ENCODE measurements at places on chromosomes 7 and 10.
A peak's percentile ranks its signal among the peaks of the same experiment; 100 is the strongest.

- DNase-seq = no peak
Measured at GRCh38 chr10:34648919-34649318, 166.2 kb downstream of the PARD3 start.

DNA sequence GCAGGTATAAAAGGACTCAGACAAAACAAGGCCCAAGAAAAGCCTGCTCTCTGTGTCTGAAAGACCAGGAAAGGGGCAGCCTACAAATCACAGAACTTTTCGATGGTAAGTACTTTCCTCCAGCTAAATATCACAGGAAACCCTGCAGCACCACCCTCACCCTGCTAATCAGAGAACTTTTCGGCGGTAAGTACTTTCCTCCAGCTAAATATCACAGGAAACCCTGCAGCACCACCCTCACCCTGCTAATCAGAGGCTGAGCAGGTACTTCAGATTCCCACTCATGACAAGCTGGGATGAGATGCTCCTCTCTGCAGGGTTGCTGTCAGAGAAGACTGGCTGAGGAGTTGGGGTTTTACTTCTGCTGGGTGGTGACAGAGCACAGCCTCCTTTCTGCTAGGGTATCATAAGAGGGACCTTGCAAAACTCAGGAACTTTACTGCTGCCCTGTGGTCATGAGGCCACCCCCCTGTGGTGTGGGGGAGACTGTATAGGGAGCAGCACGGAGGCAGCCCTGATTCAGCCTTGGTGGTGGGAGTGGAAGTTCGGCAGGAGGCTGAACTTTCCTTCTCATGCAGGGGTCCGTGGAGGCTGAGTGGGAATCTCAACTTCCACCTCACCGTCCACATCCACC, 7.2 kb downstream of the WDR37 start:
- DNase-seq = no peak

- no peak for DNase-seq
Measured at GRCh38 chr7:141333459-141333858, 217.8 kb upstream of the AGK start.

DNA sequence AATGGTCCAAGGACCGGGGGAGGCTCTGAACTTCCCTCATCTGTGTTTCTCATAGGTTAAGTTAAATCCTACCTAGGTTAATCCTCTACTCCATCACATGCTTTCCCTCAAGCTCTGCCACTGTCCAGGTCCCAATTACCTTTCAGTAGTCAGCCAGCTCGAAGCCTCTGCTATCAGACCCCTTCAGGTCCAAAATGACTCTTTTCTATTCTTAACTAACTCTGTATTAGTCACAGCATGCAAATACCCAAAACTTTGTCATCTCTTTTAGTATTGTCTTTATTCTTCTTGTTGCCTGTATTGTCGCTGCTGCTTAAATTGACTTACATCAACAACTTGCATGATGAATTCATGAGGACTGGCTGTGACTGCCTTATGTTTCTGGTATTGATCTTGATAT, 15.3 kb downstream of the PPP1R17 start:
- DNase-seq = no peak

DNA sequence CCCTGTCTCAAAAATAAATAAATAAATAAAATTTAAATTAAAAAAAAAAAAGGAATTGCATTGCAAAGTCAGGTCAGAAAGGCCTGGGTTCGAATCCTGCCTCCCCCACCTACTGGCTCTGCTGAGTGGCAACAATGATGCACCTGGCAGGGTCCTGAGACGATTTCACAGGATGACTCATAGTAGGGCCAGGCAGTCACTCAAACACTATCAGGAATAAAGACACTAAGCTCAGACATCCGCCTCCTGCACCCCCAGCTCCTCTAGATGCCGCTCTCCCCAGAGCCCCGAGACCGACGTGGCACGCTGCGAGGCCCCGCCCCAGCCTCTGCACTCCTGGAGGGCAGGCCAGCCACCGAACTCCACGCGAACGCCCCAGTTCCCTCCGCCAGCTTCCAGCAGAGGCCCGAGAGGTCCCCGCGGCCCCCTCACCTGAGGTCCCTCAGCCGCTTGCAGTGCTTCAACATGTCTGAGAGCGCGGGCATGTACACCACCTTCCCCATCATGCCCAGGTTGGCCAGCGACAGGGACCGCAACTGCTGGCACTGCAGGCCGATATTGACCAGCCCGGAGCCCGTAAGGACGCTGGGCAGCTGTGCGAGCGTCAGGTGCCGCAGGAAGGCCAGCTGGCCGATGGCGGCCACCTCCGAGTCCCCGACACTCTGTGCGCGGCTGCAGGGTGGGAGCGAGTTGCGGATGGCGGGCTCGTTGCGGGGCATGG, 76.6 kb upstream of the TNRC18 start:
- DNase-seq = no peak

GRCh38 chr7:140722254-140722653, 25.7 kb downstream of the NDUFB2 start:
- DNase-seq = no peak

DNA sequence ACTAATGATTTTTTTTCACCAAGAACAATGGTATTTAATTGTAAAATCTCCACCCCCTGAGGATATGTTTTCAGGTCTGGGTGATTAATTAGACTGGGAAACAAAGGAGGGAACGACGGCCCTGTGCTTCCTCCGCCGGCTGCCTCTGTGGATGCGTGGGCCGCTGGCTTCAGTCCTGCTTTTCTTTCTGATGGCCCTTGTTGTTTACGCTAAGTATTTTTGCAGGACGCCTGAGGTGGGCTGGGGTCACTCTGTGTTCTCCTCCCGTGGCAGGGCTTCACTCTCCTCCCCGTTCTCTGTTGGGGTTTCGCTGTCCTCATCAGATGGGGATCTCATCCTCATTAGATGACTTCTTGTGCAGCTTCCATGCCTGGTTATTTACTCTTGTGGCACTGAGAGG, 5.2 kb upstream of the ACBD5 start:
- no peak for DNase-seq

GRCh38 chr10:28411648-28412047, 108.8 kb upstream of the MPP7 start:
- no peak for DNase-seq

DNA sequence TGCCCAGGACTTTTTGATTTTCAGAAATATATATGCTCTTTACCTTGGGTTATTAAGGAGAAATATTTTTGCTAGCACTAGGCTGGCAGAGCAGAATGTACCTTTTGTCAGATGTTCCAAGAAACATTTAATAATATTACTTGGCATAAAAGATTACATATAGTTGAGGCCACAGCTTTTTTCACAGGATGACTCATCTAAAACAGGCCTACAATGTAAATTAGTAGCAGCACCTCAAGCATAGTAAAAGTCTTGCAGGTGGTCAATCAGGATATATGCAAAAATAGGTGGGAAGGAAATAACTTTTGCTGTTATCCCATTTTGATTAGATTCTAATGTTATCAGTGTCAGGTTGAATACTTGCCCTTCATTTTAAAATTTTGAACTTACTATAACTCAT, 14.9 kb upstream of the ITGB1 start:
- no peak for DNase-seq

DNA sequence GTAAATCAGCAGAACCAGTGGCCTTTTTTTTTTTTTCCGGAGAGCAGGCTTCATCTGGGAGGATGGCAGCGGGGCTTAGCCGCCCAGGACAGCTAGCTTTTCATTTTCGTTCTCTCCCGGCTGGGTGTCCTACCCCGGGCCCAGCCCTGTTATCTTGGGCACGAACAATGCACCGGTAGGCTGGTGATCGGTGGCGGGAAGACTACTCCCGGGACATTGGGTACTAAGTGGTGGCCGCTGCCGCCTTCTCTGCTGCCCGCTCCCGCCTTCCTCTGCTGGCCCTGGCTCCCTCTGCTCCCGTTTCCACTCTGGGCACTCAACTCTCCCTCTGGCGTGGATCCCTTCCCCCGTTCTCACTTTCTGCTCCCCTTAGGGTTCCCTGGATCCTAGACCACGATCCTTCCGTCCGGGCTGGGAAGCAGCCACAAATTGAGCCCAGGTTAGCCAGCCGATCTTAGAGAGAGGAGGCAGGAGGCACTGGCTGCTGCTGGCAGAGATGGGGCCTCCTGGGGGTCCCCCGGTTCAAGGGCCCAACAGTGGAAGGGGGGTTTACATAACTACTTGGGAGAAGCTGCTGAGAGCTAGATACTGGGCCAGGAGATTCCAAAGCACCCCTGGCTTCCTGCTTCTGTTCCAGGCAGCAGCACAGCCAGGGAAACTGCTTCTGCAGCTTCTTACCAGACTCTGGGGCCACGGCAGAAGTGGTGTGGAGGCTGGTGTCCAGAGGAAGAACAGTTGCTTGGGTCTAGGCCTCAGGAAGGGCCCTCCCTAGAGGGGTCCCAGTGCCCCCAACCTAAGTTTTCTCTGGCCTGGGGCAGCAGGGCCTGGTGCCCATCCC, 1.8 kb downstream of the TLX1 start:
- no peak for DNase-seq

DNA sequence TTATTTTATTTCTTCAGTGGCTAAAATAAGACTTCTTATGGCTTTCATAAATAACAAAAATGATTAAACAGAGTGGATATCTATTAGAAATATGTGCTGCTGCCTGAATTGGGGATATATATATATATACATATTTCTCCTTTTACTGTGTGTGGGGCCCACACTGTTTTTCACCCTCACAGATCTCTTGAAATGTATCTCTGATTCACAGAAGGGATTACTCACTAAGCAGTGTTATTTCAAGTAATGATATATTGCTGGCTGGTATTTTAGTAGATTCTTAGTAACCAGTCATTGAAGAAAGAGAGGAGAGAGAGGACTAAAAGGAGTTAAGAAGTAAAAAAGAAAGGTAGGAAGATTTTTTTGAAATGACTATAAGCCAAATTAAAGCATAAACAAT, 308.6 kb upstream of the NRP1 start:
- DNase-seq = no peak

DNA sequence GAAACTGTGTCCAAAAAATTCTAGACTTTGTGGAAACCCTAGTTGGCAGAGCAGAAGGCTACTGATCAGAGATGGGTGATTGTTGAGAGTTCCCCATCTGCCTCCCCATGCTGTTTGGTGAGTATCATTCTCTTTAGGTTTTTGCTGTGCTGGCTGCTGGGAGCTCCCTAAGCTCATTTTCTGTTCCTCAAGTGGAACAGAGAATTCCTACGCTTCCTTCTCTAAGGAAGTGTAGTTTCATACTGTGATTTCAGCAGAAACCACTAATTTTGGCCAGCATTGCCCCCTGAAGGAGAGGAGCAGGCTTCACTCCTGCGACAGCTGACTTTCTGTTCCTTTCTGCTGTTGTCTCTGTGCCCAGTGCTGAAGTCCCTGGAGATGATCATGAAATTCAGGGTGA, 355.3 kb upstream of the NPVF start:
- DNase-seq = no peak

GRCh38 chr7:26594553-26594952, 269.8 kb downstream of the SKAP2 start:
- no peak for DNase-seq

GRCh38 chr10:114388275-114388674, 16.0 kb downstream of the AFAP1L2 start:
- no peak for DNase-seq

DNA sequence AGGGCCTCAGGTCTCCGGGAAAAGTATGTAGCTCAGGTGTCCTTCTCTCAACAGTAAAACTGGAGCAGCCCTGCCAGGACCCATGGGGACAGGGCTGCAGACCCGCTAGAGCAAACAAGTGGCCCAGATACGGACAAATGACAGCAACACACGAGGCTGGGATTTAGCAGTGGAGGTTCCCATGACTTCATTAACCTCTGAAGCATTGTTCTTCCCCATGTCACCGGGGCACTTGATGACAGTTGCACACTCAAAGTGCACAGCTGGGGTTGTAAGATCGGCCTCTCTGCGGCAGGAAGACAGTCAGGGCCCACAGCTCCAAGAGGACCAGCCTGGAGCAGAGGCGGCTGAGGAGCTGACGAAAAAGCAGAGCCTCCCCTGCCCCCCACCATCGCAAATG, 12.5 kb upstream of the PODXL start:
- DNase-seq = no peak

DNA sequence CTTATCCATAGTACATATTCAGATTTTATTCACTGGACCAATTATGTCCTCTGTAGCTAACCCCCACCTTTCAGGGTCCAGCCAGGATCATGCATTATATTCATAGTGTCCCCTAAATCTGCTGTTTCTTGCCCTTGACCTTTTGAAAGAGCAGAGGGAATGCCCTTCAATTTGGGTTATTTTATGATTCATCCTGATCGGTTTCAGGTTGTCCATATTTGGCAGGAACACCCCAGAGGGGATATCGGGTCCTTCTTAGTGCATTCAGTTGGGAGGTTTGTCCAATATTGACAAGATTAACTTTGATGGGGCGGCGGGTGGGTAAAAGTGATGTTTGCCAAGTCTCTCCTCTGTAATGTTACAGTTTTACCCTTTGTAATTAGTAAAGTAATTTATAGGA, 60.9 kb downstream of the SHH start:
- no peak for DNase-seq

DNA sequence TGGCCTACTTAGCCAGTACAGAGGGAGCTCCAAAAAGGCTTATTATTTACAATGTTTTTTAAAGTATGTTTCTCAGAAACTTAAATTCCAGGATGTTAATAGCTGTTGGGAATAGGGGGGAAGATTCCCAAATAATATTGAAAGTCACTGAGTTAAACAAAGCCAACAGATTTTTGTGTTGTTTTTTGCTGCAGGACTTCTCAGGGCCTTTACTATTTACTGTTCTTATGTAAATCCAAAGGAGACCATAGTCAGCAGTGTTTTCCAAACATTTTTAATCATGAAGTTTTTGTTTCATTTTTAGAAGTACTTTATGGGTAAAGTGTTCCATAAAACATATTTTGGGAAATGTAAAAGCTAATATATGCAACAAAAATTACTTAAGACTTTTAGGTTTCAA, 100.4 kb upstream of the GSDME start:
- no peak for DNase-seq

DNA sequence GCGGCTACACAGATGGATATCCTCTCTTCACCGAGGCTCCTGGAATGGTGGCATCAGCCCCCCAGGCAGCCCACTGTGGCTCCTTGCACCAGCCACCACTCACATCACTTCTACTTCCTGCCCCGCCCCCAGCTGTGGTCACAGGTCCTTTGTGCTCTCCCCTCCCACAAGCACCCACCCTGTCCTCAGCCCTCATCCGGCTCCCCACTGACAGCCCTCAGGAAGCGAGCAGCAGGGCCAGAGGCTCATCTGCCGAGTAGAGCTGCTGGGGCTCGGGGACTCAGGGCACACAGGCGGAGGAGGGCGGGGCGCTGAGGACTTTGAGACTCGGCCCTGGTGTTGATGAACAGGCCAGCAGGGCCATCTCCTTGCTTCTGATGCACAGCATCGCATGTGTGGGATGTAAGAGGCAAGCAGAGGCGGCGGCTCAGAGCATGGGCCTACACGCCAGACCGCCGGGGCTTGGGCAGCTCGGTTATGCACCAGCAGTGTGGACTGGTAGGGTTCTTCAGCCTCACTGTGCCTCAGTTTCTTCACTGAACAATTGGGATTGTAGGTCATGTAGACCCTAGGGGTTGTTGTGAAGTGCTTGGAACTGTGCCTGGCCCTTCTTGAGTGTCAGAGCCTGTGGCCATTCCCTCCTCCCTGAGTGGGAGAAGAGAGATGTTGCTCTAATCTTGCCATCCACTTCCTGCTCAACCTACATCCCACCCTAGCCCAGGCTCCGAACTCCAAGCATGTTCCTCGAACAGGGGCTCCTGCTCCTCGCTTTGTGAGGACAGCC, at the start of gene PRF1:
Gene PRF1, minus strand, starts transcription at position 77 of the 784 bp plus-strand sequence. CDS start 1,839 bp downstream, outside the sequence.
- peak; percentile 65 for DNase-seq

- DNase-seq = no peak
Measured at GRCh38 chr7:23918286-23918685, 208.3 kb downstream of the STK31 start.

- no peak for DNase-seq
Measured at GRCh38 chr10:44065788-44066526, 318.9 kb downstream of the CXCL12 start.

GRCh38 chr10:3873728-3874461, 88.9 kb upstream of the KLF6 start:
- DNase-seq = no peak

- DNase-seq = no peak
Measured at GRCh38 chr10:112026438-112026837, 157.1 kb downstream of the GPAM start.

Measured in activated naive CD4-positive, alpha-beta T cell treated with anti-CD3 and anti-CD28 coated beads, Interleukin-2, amount 50 U/mL, for 16 hours (primary cell).